ENCODE measurements at places on chromosomes 3 and 15.

DNA sequence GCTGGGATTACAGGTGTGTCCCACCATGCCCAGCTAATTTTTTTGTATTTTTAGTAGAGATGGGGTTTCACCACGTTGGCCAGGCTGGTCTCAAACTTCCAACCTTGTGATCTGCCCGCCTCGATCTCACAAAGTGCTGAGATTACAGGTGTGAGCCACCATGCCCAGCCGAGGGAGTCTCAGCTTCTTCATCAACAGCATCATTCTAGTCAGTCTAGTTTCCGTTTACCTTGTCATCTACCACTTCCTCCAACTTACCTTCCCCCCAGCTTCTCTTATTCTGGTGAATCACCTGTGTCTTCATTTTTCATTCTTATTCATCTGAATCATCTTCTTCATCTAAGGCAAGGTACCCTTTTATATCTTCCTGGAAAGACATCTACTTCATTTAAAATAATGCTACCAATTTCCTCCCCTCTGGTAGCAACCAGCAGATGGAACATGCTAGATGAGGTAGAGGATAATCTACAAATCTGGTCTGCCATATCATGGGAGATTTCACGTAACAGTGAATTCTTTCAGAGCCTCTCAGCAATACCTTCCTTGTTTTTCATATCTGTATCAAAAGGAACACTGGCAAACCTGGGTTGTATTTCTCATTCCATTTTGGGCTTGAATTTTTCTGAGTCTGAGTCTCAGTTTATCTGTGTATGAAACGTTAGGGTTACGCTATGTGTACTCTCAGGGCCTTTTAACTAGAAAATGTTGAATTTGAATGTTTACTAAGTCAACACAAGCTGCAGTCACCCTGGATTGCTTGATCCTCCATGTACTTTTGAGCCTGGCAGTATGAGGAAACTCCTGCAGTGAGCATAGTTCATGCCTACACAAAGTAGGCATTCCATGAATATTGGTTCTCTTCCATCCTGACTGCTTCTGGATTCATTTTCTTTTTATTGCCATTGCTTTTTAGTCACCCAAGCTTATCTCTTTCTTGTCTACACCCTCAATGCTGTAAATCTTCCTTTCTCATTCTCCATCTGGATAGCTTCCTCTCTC, 16.8 kb downstream of the LPP start:
- DNase-seq = no peak

DNA sequence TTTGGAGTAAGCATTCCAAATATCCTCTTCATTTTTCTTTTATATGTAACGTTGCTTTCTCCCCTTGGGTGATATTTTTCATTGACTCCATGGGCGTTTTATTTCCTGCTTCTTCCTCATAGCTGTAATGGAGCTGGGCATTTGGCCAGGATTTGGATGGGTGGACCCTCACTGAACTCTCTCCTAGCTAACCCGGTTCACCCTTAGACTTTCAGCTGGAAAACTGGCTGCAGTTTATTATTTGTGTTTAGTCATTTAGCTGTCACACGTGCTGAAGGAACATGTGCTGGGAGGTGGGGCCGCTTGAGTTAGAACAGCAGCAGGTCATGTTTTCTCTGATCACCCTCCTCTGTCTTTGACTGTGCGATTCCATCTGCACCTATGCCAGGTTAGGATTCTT, 407.6 kb downstream of the ZIC1 start:
- peak; percentile 94 for DNase-seq

DNA sequence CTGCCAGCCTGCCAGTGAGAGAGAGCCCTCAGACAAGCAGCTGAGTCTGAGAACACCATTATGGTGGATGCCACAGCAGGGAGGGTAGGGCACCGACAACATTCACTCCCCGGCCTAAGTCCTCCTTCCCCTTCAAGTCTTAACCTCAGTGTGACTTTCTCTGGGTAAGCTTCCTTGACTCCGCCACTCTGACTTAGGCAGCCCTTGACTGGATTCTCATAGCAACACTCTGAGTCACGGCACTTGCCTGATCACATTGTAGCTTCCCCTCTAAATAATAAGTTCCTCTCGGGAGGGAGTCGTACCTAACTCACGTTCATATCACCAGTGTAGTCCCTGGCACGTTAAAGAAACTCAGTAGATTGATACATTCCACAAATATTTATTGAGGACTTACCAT, 180.5 kb downstream of the FOXB1 start:
- DNase-seq = no peak

GRCh38 chr3:18786650-18787323, 361.5 kb upstream of the KCNH8 start:
- no peak for DNase-seq

DNA sequence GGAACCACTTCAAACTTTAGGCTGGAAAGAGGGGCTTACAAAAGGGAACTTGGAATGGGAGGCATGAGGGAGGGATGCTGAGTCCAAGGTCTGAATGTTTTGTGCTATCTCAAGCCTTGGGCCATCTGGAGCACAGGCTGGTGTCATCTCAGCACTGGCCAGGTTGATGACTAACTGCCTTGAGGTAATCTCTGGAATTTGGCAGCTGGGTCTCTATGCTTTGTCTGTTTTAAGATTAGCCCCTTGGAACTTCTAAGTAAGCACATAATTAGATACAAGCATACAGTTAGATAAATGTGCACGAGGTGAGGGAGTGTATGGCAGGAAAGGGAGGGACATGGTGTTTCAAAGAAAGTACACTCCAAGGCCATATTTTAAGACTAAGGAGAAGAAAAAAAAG, 252.4 kb upstream of the CCDC54 start:
- DNase-seq = no peak

GRCh38 chr3:150825192-150825915, 62.4 kb upstream of the SIAH2 start:
- DNase-seq = no peak

DNA sequence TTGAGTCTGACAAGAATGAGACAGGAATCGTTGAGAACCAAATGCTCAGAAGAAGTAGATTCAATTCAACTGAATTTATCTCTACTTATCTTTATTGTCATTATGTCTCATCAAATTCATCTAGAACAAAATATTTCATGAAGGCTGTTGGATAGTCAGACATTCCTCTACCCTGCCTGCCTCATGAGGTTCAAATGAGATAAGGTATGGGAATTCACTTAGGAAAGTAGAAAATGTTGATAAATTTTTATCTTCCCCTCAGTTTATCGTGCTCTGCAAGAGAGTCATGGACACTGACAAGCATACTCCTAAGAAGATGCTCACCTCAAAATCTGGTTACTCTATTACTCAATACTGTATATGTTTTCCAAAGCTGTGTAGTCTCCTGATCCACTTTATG, 149.7 kb upstream of the CDIN1 start:
- no peak for DNase-seq

- peak; percentile 38 for DNase-seq
These were observed 151.0 kb downstream of the TJP1 start for GRCh38 chr15:29670998-29671981.

DNA sequence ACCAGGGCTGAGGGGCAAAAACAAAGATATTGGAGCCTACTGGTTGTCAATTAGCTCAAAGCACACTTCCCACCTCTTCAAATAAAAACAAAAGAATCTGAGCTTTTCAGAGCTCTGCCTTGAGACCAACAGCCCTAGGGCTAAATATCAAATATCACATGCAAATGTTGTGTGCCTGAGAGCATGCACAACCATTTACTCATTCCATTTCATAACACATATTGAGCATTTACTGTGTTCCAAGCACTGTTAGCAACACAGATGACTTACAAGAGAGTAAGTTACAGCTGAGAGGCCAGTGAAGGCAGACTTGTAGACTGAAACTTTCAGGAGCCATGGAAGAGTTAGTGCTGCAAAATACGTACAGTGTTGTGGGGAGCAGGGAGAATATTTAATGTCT, 222.4 kb downstream of the CPNE4 start:
- DNase-seq = no peak

DNA sequence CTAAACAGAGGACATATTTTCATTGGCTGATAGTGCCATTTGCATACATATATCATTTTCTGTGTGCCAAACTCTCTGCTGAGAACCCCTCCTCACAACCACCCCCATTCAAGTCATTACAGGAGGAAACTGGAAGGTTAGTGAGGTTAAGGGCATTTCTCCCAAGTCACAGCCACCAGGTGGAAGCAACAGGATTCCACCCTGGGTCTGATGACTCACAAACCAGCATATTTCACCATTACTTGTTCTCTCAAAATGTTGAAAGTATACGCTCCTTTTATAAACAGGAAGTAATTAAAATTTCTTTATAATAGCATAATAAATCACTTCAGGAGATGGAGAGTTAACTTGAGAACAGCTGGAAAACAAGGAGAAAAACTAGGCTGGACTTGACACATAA, 398.6 kb upstream of the WNT5A start:
- no peak for DNase-seq

DNA sequence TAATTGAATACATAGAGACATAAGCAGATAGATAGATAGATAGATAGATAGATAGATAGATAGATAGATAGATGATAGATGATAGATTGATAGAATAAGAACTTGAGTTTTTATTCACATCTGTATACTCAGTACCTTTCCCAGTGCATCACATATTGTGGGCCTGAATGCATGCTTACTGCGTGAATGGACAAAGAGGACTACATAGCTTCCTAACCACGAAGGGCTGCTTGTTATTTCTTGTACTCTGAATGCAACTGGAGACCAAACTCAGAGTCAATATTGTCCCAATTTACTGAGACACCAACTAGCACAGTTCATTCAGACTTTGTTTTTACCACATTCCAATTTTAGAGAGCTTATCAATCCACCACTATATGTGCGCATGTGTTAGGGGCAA, 422.9 kb upstream of the GRM7 start:
- no peak for DNase-seq

GRCh38 chr3:30567139-30567753, 39.2 kb upstream of the TGFBR2 start:
- DNase-seq = no peak

DNA sequence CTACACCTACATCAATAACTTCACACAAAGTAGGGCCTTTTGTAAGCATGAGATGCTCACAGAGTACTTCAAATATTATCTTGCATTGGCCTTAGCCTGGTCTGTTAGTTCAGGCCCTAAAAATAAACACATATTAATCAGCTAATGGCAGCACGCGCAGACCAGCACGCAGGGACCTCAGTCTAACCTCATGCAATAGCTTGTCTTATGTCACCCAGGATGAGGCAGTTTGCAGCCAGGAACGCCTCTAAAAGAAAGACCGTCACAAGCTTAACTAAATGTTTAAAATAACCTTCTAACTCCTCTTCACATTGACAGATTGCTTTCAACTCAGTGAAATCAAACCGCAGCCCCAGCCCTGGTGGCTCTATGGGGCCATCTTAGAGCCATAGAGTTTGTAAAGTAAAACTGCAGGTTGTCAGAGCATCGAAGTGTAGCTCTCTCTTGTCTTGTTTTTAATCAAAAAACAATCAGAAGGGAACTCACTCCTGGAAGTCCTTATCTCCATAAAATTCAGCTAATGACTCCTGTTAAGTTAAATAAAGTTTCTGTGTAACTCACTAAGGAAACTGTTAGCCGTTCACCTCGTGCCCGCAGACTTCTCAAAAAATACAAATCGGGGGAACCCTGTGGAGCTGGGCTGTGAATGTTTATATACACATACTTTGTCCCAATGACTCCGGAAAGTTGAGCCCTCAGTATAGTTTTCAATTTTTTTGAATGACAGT, 212.6 kb downstream of the CDIN1 start:
- no peak for DNase-seq

GRCh38 chr3:160287666-160288065, 62.4 kb downstream of the C3orf80 start:
- no peak for DNase-seq

DNA sequence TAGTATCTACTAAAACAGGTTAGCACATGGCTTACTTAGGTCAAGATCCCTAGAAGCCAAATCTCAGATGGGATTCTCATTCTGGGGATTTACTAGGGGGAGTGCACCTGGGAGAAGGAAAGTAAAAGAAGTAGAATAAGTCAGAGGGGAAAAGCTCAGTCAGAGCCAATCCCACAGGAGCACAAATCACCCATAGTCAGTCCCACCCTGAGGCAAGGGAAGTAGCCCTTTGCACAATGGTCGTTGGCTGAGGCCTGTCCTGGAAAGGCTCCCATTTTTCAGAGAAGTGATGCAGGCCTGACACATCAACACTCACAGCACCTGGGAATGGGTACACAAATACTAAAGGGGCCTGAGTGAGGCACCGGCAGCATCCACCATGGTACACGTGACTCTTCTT, 39.8 kb downstream of the SST start:
- no peak for DNase-seq

- DNase-seq = no peak
These were observed 1095.7 kb downstream of the IGSF11 start for GRCh38 chr3:117938974-117939373.

GRCh38 chr15:72722071-72722696, 36.2 kb downstream of the BBS4 start:
- DNase-seq = peak; percentile 58

GRCh38 chr15:93089727-93090305, 805 bp upstream of the RGMA start:
- DNase-seq = no peak

DNA sequence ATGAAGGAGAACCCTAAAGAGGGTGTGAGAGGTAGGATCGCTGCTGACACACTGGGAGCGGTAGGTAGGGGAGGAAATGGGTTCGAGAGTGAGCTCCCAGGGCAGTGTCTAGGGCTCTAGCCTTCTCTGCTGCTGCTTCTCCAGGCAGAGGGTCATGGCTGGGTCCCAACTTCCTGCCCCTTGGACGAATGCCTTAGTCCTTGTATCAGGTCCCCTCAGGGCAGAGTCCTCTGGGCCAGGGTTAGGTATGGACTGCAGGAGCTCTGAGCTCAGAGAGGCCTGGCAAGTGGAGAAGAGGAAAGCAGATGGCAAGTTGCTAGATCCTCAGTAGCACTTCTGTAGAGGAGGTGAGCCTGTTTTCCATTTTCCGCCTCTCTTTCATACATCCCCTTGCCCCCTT, 2.9 kb downstream of the CORO2B start:
- DNase-seq = no peak

DNA sequence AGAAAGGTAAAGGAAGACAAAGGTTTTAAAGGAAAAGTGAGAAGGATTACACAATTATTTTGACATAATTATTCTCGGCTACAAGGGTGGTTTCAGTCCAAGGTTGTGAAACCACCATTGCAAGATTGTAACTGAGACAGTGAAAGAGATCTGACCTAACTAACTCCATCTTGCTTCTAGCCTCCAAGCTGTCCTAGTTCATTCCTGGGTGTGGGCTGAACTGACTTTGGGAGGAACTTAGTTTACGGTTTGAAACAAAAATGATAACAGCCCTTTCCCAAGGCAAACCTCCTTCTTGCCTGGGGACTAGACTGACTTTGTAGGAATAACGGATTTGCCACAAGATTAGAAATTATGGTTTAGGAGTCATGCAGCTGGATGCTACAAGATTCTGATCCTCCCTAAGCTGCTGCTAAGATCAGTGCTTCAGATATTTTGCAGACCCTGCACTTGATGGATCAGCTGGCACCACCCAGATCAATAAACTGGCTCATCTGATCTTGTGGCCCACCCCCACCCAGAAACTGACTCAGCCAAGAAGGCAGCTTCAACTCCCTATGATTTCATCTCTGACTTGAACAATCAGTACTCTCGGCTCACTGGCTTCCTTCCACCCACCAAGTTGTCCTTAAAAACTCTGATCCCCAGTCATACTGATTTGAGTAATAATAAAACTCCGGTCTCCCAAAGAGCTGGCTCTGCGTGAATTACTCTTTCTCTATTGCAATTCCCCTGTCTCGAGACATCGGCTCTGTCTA, 57.7 kb upstream of the AADACL2 start:
- DNase-seq = no peak

All from NCI-H2081 (cell line).